ENCODE measurements at places on chromosomes 7 and 10.

DNA sequence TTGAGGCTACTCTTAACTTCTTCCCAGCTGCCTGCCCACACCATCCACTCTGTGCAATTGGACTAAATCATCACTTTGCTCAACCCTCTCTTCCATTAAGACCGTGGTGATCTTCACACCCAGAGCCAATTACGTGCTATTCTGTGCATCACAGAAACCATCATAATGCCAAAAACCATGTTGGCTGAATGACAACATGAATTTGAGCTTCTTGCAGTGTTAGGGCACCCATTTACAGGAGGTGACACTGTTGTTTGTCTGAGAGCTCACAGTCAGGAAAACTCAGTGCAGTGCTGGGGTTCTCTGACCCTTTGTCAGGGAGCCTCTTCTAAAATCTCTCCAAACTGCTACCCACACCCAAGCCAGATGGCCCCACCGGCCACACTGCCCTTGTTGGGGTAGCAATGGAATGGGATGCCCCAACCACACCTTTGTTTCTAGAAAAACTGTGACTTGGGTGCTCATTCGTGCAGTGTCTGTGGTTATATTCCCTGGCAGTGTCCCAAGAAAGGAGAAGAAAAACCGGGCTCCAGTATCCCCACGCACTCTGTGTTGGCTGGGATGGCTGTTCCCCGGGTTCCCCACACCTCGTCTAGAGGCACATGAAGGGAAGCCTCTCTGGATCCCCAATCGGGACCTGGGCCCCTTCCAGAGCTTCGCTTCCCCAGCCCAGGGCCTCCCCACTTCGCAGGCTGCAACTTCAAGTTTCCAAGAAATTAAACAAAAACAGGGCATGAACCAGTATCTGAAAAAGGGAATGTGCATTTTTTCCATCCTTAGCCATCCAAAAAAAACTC, 2.0 kb upstream of the TNS3 start:
- peak; percentile 39 for DNase-seq

DNA sequence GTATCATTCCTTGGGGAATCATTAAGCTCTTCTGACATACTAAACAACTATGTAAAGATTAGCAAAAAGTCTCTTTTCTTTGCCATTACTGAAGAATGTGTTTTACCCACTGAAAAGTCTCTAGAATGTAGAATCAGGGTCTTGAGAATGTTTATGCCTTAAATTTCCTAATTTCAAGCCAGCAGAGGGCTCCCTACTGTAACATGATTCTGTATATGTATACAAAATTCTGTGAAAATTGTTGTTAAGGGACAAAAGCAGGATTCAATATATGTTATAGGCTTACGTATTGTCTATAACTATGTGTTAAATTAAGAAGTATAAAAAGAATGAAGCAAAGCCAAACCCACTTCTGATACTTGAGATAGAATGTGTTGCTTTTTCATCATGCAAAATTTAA, 296.9 kb upstream of the DGKB start:
- peak; percentile 40 for DNase-seq

DNA sequence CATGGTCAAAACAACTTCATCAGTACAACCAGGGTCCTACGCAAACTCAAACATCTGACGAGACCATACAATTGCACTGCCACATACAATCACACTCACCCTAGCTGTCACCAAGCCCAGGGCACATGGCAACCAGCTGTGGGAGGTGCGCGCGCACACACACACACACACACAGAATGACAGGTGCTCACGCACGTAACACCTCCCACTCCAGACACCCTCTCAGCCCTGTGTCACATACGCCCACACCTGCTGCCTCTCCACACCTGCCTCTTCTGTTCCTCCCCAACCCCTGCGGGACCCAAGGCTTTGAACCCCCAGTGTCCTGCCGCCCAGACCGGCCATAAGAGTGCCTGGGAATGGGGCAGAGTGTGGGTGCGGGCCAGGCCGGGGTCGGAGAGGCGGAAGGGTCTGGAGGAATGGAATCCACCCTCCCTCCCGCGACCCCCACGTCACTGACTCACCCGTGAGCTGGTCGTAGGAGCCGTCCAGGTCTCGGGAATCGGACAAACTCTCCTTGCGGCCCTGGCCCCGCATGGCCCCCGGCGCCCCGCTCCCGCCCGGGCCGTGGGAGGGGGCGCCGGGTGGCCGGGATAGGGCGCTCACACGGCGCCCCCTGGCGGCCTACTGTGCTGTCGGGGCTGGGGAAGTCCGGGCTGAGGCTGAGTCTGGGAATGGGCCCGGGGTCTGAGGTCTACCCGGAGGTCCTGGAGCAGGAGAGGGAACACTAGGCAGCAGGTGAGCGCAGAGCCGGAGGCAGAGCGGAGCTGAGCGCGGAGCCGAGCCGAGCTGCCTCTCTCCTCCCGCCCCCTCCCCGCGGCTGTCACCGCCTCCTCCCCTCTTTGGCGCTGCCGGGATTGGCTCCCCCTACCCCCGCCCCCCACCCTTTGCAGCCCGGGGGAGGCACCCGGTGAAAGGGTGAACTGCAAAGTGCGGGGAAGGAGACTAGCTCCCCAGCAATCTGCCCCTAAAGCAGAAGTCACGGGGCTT, at the start of gene KCNIP2:
Gene KCNIP2 (minus strand): TSS at position 769 of the 990 bp plus-strand sequence. CDS start 232 bp downstream, at position 537.
- no peak for DNase-seq

- no peak for DNase-seq
These were observed 17.2 kb downstream of the TCF7L2 start for GRCh38 chr10:112967200-112967599.

DNA sequence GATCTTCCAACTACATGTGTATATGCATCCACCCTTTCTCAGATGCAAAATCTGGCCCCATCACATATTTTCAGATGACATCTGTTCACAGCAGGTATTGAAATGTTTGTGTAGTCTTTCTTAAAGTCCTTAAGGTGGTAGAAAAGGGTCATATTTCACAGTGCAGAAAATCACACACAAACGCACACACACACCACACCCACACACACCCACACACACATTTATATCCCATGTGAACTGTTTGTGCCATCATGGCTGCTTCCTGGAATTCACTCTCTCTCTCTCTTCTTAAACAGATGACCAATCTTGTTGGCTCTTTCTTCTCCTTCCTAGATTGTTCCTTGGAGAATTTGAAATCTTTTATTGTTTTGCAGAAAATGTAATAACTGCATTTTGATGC, 663.0 kb upstream of the GRM3 start:
- DNase-seq, result no peak
